Colonic mucosa (tissue), 4 donors: ENCODE measurements at places on chromosomes 4 and X. TPM values are rescaled to one million over a fixed set of nuclear protein-coding genes. Genes with fewer than 3 reads are reported as not detected.

- no peak for DNase-seq
Measured at GRCh38 chrX:5852941-5853340, 375.7 kb downstream of the NLGN4X start.

Gene MAGEA9B
- not detected for total RNA-seq

DNA sequence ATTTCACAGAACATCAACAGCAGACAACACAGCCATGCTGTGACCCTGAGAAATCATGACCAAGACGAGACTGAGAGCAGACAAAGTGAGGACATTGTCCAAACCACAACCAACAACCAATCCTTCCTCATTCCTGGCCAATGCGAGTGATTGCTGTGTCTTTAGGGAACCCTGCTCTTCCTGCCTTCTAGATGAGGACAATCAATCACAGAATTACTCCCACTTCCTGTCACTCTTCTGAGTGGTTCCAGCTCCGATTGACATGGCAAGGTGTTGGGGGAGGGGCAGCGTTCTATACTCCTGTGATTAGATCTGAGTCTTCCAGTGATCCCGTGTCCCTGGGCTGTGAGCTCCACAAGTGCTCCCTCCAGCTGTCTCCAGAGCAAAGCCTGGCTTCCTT, 227.8 kb downstream of the STIM2 start:
- no peak for DNase-seq

DNA sequence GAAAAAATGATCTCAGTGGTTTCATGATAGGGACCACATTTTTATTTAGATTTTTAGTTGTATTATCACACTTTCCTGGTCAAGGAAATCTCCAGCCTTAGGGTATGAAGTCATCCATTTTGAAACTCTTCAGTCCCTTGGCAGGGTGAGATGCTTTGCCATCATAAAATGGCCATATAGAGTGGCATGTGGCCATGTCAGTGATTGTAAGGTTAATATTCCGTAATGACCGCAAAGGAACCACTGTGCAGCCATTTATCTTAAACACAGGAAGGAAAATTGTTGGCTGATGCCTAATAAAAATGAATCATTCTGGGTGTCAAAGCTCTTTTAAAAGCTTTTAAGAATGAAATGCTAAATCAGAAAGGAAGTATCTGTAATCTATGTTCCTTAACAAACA, 35.6 kb downstream of the COMMD8 start:
- DNase-seq, result no peak

GRCh38 chrX:121084903-121085611, 37.6 kb downstream of the GLUD2 start:
- no peak for DNase-seq

GRCh38 chrX:133248177-133248576, 30.0 kb upstream of the TFDP3 start:
- no peak for DNase-seq

Gene NHSL2
- total RNA-seq, result 1.0 TPM

Gene KIAA1210
- not detected for total RNA-seq
